Activated CD4-positive, alpha-beta T cell treated with anti-CD3 and anti-CD28 coated beads for 24 hours (primary cell): ENCODE measurements at places on chromosomes 2 and 18.

GRCh38 chr2:127124426-127124825, 17.5 kb upstream of the BIN1 start:
- no peak for DNase-seq

DNA sequence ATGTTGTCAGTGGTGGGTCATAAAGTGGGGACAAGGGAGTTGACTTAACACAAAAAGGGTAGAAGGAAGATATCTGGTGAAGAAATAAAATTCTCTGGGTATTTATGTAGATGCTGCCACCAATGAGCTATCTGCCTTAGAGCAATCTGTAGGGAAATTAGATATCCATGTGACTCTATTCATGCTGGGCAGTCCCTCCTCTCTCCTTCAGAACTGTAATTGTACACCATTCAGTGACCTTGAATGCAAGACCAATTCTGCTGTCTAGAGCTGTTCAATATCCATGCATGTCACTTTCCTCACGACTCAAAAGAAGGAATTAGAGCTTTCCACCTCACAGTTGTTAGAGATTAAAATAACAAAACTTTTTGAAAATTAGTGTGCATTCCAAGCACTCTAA, 28.6 kb upstream of the TDRD15 start:
- no peak for DNase-seq

GRCh38 chr2:154240316-154240715, 368.6 kb downstream of the GALNT13 start:
- no peak for DNase-seq

DNA sequence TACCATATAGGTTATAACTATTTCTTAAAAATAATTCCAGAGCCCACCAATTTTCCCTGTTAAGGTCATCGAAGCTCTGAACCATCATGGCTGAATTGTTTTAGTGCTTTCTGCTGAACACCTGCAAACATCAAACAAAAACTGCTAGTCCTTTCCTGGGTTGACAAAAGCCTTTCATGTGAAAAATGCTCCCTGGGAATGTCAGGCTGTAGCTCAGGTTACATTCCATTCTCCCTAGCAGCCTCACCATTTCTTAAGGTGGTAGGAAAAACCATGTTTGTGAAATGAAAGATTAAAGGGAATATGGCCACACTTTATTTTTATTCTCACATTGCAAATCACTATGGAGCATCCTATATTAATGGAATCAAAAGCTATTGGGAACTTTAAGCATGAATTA, 5.7 kb downstream of the TCF4 start:
- no peak for DNase-seq

GRCh38 chr18:41052625-41053024, 902.4 kb upstream of the PIK3C3 start:
- no peak for DNase-seq

DNA sequence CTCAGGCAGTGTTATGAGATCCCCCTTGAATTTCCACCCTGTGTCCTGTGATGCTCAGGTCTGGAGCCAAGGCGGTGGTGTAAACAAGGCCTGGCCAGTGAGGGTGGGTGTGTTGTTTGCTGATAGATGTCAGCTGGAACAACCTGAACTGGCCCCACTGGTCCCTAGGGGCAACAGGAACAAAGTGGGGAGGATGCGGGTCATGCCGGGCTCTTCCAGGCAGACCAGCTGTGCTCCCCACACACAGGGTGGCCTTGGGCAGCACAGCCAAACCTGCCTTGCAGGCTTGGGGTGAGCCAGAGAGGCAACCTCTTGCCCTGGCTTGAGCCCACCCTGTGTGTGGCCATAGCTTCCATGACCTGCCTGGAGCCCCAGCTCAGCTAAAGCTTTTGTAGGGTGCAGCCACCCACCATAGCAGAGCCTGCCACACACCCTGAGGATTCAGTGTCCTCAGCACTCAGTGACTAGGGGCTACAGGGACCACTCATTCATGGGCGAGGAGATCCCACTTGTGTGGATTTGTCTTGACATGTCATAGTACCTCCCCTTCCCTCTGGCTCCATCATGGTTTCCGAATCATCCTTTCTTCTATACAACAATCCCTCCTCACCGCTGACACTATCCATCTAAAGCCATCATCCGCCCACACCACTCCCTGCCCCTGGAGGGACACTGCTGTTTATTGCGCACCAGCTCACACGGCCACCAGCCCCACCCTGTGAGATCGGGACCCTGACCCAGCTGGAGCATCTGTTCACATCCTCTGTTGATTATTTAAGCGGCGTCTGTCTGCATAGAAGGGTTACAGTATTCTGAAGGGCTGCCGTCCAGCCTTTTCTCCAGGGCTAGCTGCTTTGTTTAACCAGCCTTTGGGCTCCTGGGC, 268.8 kb downstream of the CYP26B1 start:
- DNase-seq = no peak

DNA sequence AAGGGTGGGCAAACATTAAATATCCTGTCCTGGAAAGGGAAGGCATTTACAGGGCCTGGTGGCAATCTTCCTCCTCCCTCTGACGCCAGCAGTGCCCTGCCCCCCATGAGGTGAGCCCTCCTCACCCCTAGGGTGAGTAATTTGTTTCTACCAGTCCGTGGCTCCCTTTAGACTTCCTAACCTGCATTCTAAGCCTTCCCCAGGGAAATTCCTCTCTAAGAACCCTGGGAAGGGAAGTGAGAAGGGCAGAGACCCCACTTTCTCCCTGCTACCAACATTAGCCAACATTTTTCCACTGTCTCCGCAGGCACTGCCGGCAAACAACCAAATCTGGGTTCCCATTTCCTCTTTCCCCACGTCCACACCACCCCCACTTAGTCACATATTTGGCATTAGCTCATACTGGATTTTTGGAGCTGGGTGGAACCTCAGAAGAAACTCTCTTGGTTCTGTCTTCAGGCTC, 69.3 kb downstream of the NRP2 start:
- no peak for DNase-seq

DNA sequence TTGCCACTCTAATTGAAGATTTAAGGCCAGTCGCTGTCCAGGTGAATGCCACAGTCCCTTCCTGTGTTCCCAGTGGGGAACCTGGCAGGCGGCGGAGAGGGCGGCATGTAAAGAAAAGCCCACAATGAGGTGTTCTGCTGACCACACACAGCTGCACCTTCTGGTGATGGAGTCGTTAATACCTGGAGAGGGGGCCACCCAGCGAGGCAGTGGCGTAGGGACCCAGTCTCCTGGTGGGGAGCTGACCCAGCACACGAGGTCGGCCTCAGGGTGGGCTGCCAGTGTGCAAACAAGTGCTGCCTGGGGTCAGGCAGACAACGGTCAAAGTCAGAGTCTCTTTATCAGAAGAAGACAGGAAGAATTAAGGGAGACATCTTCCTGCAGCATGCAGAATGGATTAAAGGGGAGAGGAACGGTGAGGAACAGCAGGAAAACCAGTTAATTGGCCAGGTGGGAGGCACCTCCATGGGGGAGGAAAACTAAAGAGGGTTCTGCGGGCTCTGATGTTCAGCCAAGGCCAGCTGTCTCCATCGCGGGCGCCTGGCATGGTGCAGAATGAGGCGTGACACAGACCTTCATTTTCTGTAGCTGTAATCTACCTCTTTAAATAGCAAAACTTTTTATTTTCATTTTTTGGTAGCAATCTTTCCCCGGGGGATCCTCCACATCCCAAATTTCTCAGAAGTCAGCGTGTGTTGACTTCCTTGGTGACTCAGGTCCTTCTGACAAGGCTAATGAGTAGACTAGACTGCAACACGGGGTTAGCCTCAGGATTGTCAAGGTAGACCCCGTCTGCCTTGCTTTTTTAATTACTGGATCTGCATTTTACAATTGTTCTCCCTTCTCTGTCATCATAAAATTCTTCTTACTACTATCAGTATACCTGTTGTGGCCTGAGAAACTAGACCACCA, 78.3 kb downstream of the SMAD7 start:
- no peak for DNase-seq

DNA sequence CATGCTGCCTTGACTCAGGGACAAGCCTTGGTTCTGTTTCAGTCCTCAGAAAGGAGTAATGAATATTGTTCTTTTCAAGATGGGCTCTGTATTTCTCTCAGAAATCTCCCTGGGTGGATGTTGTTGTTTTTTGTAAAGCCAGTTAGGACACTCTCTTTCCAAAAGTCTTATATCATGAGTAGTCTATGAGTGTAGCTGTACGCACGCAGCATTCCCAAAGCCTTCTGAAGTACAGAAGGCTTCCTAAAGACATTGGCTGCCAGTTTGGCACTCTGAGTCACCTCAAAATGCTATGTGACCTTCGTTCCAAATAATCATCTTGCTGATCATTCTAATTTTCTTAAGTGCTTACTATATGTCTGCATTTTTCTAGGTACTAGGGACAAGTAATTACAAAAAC, 16.7 kb upstream of the GTF2A1L start:
- DNase-seq = no peak

DNA sequence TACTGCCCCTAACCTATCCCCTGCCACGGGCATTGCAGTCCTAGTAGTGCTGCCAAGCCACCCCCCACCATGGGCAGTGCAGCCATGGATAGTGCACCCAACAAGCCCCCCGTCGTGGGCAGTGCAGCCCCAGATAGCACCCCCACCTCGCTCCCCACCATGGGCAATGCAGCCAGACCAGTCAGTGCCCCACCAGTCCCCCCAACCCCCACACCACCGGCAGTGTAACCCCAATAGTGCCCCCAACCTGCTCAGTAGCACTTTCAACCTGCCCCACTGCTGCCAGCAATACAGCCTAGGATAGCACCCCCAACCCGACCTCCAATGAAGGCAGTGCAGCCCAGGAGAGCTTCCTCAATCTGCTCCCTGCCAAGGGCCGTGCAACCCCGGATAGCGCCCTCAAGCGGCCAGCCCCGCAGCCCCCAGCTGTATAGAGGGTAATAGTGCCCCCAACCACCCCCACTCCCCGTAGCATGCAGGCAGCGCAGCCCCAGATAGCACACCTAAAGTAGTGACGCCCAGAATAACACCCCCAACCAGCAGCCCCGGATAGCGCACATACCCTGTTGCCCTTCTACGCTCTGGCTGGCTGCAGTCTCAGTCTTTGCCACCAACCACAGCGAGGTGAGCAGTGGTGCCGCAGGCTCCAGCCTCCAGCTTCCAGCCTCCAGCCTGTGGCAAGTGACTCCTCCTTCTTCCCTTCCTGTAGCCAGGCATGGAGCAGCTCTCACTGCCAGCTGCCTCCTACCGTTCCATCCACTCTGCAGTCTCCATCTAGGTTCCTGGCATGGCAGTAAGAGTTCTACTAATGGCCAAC, 45.4 kb upstream of the ANKRD62 start:
- DNase-seq = no peak

DNA sequence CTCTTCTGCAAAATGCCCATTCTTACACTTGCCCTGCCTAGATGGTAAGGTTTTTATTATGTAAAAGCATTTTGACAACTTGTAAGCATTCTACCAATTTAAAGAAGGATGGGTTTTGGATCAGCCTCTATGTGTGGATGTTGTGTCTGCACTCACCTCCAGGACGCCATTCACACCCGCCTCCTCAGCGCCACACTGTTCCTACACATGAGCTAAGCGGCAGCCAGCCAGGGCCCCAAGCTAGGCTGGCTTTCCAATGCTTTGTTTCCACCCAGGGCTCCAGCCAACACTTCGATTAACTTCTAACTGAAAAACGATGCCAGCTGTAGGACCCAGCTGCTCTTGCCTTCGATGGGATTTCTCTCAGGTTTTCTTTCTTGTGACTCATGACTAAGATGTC, 73.3 kb upstream of the FZD7 start:
- DNase-seq = no peak

- no peak for DNase-seq
Observed at GRCh38 chr2:54568876-54569321, 112.8 kb downstream of the SPTBN1 start.

- no peak for DNase-seq
Observed at GRCh38 chr2:76268902-76269620, 558.3 kb upstream of the GCFC2 start.

DNA sequence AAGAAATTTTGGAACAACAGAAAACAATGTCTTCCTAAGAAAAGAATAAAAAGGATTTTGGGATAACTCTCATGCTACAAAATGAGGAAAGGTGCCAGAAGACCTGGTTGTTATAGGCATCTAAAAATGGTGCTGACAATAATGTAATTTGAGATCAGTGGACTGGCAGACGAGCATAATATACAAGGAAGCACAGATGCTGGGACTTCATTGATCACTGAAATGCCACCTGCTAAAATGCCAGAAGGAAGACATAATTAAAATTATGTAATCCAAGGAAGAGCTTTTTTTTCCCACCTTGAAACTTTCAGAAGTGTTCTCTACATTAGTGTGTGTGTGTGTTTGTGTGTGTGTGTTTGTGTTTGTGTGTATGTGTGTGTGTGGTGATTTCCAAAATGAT, 535.9 kb downstream of the XIRP2 start:
- DNase-seq = no peak

GRCh38 chr2:235856151-235856854, 311.9 kb downstream of the GBX2 start:
- no peak for DNase-seq

DNA sequence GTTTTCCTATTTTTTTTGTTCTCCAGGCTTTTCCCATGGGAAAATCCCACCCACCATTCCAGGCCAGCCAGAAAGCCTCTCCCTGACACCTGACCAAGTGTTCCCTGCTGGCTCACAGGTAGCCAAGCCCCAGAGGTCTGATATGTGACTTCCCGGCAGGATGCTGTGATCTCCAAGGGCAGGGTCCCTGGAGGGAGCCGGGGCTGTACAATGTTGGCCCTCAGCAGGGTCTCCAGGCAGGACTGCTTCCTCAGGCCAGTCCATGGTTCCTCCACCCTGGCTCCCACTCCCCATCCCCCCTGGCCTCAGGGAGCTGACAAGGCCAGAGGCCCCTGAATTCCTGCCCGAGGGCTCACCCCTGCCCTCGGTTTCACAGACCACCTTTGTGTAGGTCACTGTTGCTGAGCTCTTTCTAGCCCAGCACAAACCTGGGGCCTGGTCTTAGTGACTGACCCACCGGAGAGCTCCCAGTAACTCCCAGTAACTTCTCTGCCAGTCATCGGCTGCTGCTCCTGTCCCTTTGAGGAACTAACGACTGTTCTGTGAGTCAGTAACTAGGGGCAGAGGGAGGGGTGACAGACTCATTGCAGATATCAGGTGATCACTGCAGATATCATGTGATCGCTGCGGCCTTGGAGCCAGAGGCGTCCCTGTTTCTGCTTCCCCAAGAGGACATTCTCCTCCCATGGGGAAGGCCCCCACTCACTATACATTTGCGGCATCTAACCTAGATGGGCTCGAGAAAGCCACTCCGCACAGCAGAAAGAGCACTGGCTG, 38.7 kb downstream of the SDC1 start:
- no peak for DNase-seq

DNA sequence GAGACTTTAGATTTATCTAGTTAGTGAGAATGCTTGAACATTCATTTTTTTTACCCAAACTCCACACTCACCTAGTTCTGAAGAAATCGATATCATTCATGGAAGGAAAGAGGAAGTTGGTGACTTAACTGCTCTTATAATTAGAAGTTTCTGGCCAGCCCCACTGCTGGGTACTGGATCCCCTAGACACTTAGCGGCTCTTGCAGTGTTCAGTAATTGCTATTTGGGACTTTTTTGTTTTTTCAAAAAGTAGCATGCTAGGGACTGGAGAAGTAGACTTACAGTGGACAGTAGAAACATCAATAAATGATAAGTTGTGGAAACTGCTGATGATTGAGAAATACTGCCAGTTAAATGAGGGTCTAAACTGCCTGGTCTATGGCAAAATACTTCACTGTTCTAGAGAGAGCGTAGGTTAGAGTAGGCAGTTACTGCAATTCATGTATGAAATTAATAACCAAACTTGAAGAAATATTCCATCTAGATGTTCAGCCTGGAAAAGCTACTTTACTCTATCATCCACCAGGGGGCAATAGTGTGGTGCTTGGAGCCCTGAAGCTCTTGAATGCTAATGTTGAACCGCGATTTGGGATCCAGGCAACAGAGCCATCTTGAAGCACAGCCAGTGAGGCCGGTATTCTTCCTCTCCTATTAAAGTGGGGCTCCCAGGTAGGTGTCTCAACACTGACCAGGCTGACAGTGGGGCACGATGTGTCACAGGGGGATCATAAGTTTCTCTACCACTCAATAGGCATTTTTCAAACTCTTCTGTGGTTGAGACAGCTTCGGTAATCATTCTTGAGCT, 146.1 kb upstream of the SESTD1 start:
- no peak for DNase-seq
